Stimulated activated CD8-positive, alpha-beta memory T cell treated with anti-CD3 and anti-CD28 coated beads, Interleukin-4, amount 100 ng/mL, for 1 hour (primary cell): ENCODE measurements at places on chromosomes 13 and 19.

DNA sequence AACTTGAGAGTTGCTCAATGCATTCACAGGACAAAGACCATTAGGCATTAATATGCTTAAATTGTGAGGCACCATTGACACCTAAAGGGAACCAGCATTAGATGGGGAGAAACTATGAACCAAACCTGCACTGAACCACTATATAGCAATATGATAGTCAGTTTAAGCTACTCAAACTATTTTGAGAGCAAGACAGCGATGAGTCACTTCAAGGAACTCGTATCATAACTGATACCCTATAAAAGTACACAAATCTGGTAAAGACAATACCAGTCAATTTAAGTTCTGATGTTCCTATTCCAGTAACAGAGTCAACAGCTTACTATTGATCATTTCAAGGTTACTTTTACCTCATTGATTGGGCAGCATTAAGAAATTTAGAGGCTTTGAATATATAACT is 151.3 kb upstream of the ATXN8OS start:
- DNase-seq: no peak

DNA sequence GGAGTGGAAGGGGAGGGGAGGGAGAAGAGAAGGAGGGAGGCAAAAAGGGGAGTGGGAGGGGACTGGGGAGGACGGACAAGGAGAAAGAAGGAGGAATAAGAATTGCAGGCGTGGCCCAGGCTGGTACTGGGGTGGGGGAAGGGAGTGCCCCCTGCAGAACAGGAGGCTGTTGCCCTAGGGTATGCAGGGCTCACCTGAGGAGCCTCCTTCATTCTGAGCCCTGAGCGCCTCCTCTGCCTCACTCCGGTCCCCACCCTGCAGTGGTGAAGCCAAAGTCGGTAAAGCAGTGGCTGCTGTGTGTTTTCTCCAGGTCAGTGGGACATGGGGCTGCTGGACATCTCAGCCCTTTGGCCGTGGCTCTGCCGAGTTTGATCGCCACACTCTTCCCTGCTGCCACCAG is 9.1 kb upstream of the CDC16 start:
- no peak for DNase-seq

- DNase-seq: no peak
These were observed 53.0 kb downstream of the DPY19L3 start for GRCh38 chr19:32458500-32459123.

- DNase-seq: no peak
These were observed 54.2 kb upstream of the USE1 start for GRCh38 chr19:17160908-17161307.

DNA sequence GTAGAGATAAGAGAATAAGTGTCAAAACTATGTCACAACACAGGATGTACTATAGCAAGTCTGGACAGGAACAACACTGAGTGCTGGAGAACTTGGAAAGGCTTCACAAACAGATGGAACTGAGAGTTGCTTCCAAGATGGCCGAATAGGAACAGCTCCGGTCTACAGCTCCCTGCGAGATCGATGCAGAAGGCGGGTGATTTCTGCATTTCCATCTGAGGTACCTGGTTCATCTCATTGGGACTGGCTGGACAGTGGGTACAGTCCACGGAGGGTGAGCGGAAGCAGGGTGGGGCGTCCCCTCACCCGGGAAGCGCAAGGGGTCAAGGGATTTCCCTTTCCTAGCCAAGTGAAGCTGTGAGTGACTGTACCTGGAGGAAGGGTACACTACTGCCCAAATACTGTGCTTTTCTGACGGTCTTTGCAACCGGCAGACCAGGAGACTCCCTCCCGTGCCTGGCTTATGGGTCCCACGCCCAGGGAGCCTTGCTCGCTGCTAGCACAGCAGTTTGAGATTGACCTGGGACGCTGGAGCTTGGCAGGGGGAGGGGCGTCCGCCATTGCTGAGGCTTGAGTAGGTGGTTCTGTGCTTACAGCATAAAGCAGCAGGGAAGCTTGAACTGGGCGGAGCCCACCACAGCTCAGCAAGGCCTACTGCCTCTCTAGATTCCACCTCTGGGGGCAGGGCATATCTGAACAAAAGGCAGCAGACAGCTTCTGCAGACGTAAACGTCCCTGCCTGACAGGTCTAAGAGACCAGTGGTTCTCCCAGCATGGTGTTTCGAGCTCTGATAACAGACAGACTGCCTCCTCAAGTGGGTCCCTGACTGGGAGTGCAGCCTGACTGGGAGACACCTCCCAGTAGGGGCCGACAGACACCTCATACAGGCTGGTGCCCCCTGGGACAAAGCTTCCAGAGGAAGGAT is 46.0 kb downstream of the USP12 start:
- DNase-seq: no peak

GRCh38 chr13:74891610-74892009 is 590.4 kb downstream of the TBC1D4 start:
- no peak for DNase-seq
